ENCODE measurements at places on chromosomes 7 and 10.

- no peak for DNase-seq
Measured at GRCh38 chr10:93435621-93436397, 46.3 kb downstream of the MYOF start.

- DNase-seq: no peak
Measured at GRCh38 chr10:9238041-9238440, 1183.6 kb downstream of the GATA3 start.

- DNase-seq: no peak
Measured at GRCh38 chr10:122657729-122658128, 41.9 kb downstream of the C10orf120 start.

- DNase-seq: no peak
Measured at GRCh38 chr10:71344993-71345480, 26.0 kb downstream of the SLC29A3 start.

DNA sequence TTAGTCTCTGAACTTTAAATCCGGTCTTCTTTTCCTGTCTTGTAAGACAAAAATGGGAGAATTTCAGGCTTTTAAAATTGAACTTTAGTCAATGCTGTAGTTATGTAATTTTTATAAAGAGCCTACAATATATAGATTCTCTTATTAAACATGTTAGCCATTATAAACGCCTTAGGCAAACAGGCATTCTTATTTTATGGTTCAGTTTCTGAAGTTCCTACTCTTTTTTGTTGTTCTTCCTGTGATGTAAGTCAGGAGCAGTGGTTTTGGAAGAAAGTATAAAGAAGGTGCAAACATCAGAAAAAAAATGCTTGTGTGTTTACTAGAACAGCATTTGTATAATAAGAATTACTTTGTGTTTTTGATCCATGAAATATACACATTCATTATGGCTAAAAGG, 41.6 kb downstream of the BICC1 start:
- no peak for DNase-seq

GRCh38 chr10:5071411-5072198, 22.6 kb upstream of the AKR1C3 start:
- peak; percentile 31 for DNase-seq

DNA sequence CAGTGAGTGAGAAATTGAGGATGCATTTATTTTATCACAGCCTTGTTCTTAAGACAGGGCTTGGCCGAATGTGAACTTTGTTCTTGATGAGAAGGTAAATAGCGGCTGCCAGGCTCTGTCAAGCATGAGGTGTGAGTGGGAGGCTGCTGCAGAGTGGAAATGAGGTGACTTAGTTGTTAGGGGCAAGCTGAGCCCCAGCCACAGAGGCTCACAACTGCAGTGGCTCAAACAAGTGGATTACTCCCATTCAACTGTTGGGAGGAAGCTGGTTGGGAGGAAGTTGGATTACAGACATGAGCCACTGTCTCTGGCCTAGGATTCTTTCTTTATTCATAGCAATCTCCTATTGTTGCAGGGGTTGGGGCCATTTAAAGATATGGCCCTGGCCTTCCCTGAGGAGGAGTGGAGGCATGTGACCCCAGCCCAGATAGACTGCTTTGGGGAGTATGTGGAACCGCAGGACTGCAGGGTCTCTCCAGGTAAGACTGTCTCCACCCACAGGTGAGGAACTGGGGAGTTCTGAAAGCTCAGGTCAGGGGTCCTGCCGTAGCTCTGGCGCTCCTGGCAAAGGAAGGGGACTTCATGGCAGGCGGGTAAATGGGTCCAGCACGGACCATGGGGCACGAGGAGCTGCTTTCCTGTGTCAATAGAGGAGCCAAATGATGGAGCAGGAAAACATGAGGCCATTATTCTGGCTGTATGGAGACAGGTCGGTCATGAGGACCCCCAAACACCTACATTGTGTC, 7.1 kb downstream of the ZSCAN25 start:
- no peak for DNase-seq

GRCh38 chr10:35926846-35927245, 284.8 kb upstream of the FZD8 start:
- DNase-seq: no peak

GRCh38 chr7:86479144-86479543, 164.6 kb upstream of the GRM3 start:
- no peak for DNase-seq
